ENCODE measurements at places on chromosomes 11 and 22.

GRCh38 chr11:108199446-108200321 is 22.8 kb downstream of the NPAT start:
- no peak for DNase-seq

- no peak for DNase-seq
Observed at GRCh38 chr22:41551877-41552582, 7.8 kb upstream of the POLR3H start.

GRCh38 chr11:81979448-81979847 is 754.2 kb downstream of the FAM181B start:
- no peak for DNase-seq

- no peak for DNase-seq
Observed at GRCh38 chr22:27538666-27539065, 262.9 kb downstream of the MN1 start.

DNA sequence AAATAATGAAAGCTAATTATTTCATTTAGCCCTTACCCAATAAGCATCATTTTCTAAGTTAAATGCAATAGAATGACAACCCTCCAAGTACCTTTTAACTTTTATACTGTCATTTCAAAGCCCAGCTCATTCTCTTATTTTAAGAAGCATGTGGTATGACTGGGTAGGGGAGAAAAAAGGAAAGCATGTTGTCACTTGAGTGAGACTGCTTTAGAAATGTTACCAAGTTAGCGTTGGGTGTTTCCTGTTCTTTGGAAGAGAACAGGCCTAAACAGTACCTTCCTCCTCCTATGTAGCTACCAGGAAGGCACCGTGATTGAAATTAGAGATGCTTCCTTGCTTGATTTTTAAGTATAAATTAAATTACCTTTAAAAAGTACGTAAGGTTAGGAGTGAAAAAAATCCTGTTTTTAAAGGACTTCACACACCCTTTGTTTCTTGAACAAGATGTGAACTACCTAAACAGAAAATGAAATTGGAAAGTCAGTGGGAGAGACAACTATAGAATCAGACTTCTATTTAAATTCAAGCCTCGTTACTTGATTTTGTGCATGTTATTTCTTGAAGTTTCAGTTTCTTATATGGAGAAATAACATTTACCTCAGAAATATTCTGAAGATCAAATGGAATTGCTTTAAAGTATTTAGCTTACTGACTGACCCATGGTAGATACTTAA is 741 bp upstream of the CNTF start:
- DNase-seq: no peak

DNA sequence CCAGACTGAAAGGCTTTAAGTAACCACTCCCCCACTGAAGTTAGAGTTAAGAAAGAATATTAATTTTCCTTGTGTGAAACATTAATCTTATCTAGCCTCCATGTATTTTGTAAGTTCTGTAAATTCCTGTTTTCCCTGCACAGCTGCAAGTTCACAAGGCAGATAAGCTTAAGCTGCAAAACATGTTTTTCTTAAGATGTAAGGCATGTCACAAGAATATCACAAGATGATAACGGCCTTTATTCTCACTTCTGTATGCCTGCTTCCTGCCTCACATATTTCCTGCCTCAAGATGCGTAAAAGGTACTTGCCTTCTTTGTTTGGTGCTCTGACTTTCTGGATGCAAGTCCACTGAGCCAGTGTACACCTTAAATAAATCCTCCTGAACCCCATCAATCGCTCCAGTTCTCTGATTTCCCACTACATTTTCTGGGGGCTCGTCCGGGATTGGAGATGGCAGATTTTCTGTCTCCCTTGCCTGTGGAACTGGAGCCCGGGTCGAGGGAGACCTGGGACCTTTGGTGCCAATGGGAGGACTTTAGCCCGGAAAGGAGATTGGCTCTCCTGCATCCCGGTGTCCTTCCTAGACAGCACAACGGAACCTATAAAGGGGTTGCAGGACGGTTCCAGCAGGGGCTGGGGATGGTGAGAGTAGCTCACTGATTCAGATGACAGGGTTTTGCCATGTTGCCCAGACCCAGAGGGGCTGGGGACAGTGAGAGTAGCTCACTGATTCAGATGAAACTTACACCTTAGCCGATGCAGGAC is 30.2 kb downstream of the PPARA start:
- DNase-seq: no peak

GRCh38 chr11:7413961-7414915 is 71.1 kb upstream of the OLFML1 start:
- DNase-seq: no peak

DNA sequence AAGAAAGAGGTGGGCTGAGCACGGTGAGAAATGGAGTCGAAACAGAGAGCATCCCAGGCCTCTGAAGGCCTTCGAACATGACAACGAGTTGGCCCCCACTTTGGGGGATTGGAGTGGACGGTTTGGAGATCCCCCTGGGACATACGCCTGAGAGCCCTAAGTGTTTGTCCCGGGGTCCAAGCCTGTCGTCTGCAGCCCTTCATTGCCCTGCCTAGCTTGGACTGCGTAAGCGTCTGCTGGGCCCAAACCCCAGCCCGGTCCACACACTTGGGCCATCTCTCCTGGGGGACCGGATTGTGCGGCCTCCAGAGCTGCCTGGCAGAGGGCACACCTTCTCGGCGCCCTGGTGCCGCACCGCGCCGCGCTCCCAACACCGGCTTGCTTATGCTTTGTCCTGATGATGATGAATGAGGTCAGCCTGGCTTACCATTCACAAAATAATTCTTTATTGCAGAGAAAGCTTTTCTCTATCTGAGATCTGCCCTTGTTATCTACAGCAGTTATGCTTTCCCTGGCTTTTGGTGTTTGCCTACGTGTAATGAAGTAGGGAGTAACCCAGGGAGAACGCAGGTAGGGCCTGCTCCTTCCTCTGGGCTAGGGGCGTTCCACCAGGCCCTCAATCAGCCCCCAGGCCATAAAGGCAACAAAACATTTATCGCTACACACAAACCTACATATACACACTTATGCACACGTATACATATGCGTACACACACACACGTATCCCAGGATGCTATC is 85.9 kb upstream of the PPARA start:
- DNase-seq: no peak

GRCh38 chr22:32823024-32823730 is 21.7 kb downstream of the TIMP3 start:
- no peak for DNase-seq

DNA sequence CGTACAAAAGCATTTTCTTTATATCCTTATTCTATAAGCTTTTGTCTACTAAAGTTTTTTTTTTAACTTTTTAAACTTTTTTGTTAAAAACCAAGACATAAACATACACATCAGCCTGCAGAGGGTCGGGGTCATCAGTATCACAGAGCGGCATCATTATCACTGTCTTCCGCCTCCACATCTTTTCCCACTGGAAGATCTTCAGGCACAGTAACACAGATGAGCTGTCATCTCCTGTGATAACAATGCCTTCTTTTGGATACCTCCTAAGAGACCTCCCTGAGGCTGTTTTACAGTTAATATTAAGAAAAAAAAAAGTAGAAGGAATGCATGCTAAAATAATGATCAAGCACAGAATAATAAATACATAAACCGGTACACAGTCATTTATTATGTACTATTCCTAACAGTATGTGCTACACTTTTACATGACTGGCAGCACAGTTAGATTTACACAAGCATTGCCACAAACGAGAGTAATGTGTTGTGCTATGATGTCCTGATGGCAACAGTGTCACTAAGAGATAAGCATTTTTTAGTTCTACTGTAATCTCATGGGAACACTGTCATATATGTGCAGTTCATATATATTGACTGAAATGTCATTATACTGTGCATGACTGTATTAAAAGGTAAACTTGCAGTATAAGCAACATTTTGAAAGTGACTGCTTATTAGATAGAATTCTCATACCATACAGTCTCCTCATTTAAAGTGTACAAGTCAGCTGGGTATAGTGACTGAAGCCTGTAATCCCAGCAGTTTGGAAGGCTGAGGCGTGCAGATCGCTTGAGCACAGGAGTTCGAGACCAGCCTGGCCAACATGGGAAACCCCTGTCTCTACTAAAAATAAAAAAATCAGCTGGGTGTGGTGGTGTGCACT is 58.6 kb downstream of the KDM2A start:
- DNase-seq: no peak

DNA sequence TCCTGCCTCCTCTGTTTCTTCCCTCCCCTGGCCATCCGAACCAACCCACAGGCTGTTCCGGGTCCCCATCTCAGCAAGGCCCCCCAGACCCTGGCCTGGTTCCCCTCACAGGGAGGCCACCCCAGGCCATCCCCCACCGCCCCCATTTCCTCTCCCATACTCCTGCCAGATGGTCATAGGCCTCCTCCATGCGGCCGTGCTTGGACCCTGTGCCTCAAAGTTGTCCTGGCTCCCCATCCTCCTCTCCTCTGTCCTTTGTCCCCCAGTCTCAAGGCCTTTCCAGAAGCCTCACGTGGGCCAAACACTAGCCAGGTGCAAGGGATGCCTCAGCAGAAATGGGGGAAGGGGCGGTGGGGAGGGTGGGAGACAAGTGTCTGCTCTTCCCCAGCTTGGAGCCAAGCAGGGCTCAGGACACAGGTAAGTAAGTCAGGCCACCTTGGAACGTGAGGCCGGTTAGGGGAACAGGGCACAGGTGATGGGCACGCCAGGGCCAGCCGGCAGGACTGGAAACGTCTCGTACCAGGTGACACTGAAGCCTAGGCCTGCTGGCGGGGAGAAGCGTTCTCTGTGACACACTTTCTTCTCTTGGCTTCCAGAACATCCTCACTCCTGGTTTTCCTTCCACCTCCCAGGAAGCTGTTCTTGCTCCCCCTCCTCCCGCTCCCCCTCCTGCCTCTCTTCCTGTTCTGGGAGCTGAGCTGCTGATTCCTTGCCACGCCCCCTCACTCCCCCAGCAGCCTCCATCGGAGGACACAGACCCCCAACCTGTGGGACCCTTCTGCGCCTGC is 31.5 kb upstream of the SLC22A12 start:
- no peak for DNase-seq

DNA sequence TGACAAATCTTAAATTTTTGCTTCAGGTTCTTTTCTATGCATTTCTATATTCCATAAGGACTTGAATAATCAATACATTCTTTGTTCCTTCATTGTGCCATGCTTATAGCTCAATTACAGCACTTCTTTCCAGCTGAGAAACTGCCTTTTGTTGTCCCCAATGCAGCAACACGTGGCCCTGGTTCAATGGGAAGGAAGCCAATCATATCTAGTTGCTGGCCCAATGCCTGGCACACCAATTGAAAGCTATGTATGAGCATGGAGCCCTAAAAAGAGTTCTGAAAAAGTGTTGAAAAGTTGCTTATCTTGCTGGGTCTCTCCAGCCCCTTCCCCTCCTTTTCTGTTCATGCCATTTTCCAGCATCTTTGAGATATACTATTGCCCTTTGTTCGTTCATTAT is 448.0 kb upstream of the FAT3 start:
- DNase-seq: no peak

GRCh38 chr11:111573821-111574249 is 28.4 kb upstream of the SIK2 start:
- DNase-seq: no peak

- no peak for DNase-seq
Observed at GRCh38 chr11:69665669-69666068, 9.5 kb downstream of the LTO1 start.

- DNase-seq: no peak
Observed at GRCh38 chr11:105135883-105136282, 3.7 kb downstream of the CARD18 start.

- no peak for DNase-seq
Observed at GRCh38 chr11:117519170-117519569, 191.5 kb downstream of the CEP164 start.

- DNase-seq: no peak
Observed at GRCh38 chr11:62394825-62395538, 23.9 kb upstream of the SCGB1A1 start.

DNA sequence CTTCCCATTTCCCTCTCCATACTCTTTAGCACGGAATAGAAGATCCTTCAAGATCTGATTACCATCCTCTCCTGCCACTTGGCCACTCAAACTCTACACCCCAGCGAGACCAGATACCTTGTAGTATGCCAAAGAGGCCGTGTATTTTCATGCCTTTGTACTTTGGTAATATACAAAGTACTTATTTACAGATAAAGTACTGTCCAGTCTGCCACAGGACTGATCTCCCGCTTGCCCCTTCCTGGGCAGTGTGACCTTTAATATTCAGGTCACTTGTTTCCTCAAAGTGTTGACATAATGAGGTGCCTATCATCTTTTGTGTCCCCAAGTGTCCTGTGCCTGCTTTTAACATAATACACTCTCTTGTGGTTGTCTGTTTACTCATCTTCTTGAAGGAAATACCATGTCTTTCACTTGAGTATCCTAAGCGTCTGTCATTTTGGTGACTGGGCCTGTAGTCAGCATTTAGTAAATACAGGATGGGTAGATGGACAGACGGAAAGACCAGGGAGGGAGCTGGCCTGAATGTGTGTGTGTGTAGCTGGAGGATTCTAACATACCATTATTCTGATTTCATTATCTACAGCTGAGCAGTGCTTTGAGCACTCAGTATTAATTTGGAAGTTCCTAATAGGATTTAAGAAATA is 137.4 kb downstream of the NAV2 start:
- no peak for DNase-seq

- DNase-seq: no peak
Observed at GRCh38 chr11:123797114-123797513, 9.0 kb downstream of the OR6M1 start.

- DNase-seq: no peak
Observed at GRCh38 chr11:35057926-35058668, 80.9 kb upstream of the CD44 start.

DNA sequence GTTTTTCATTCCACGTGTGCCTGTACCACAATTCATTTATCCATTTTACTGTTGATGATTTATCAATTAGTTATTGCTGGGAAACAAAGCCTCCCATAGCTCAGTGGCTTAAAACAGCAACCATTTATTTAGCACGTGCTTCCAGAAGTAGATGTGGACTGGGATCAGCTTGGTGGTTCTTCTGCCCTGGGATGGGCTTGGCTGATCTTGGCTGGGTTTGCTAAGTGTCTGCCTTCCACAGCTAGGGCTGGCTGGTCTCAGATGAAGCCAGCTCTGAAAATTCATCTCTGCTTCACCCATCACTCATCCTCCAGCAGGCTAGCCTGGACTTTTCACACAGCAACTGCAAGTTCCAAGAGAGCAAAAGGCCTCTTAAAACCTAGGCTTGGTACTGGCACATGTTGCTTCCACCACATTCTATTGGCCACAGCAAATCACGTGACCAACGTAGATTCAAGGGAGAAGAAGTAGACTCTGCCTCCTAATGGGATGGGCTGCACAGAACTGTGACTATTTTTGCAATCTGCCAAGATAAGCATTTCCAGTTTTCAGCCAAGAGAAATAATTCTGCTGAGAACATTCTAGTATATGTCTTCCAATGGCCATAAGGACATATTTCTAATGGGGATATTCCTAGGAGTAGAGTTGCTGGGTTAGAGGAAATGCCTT is 124.9 kb downstream of the MN1 start:
- DNase-seq: no peak

- no peak for DNase-seq
Observed at GRCh38 chr11:106585061-106585460, 433.2 kb downstream of the GUCY1A2 start.

GRCh38 chr11:77656362-77656761 is 18.8 kb upstream of the CLNS1A start:
- DNase-seq: no peak

Measured in 8988T (cell line).